Karpas-422 (cell line): ENCODE measurements at places on chromosomes 1 and 21. TPM values are rescaled to one million over a fixed set of nuclear protein-coding genes. Genes with fewer than 3 reads are reported as not detected.

The PAQR6 gene
- 7.6 and 10.0 TPM in 2 replicates for total RNA-seq

The CELA3A gene
- not detected in 2 replicates for total RNA-seq

The LRRC38 gene
- total RNA-seq = not detected in 2 replicates

The GJA9 gene
- not detected in 2 replicates for total RNA-seq

The LINGO4 gene
- total RNA-seq = 0.07 TPM in 1 of 2 replicates, not detected in the other

The PNRC2 gene
- total RNA-seq = 114 and 140 TPM in 2 replicates

The FCRL1 gene
- 109 and 232 TPM in 2 replicates for total RNA-seq

DNA sequence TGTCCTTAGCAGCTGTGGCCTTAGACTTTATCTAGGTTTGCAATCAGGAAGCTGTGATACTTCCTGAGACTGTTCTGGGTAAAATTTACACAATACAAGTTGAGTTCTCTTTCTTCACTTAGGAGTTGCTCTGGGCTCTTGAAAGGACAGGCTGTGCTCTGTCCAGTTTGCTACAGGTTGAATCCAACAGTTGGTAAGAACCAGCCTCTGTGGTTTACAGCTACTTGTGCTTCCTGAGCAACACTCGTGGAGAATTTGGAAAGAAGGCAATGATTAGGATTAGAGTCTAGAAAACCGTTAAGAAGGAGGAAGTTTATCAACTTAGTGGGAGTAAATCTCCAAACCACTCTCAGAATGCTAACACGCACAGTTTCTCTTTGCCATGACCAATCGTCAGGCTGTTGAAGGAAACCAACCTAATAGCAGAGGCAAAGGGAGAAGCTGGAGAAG, 26.8 kb downstream of the GFI1 start:
- H3K27me3 ChIP-seq = no peaks in the 10 kb centered on the region
- peaks cover 17% of the 10 kb centered on the region for H3K4me1 ChIP-seq
- no peak overlapping the region for H3K27ac ChIP-seq
- no peak overlapping the region for H3K4me3 ChIP-seq
- DNase-seq = no peak
- H3K36me3 ChIP-seq = no peaks in the 10 kb centered on the region

DNA sequence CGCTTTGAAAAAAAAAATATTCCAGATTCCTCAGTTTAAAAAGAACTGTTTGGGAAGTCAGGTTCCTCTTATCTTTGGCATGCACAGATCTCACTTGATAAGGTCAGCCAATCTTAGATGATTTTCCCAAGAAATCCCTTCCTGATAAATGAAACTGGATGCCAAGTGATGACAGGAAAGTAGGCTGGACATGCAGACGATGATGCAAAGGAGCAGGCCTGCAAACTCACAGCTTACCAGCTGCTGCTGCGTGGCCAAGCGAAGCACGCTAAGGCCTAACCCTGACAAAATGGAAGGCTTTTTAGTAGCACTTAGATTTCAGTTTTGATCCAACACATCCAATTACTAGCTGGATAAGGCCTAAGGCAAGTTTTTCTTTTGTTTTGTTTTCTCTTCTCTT, 10.1 kb downstream of the TADA1 start:
- H3K4me3 ChIP-seq = no peak overlapping the region
- H3K27ac ChIP-seq = no peak overlapping the region
- no peak for DNase-seq
- peaks cover 3% of the 10 kb centered on the region; the same call in 1 of the 2 replicates for H3K4me1 ChIP-seq
- no peaks in the 10 kb centered on the region for H3K27me3 ChIP-seq

GRCh38 chr1:168803806-168804510, 75.0 kb upstream of the DPT start:
- DNase-seq = no peak
- H3K36me3 ChIP-seq = no peaks in the 10 kb centered on the region
- no peaks in the 10 kb centered on the region for H3K4me1 ChIP-seq
- H3K27ac ChIP-seq = no peak overlapping the region

DNA sequence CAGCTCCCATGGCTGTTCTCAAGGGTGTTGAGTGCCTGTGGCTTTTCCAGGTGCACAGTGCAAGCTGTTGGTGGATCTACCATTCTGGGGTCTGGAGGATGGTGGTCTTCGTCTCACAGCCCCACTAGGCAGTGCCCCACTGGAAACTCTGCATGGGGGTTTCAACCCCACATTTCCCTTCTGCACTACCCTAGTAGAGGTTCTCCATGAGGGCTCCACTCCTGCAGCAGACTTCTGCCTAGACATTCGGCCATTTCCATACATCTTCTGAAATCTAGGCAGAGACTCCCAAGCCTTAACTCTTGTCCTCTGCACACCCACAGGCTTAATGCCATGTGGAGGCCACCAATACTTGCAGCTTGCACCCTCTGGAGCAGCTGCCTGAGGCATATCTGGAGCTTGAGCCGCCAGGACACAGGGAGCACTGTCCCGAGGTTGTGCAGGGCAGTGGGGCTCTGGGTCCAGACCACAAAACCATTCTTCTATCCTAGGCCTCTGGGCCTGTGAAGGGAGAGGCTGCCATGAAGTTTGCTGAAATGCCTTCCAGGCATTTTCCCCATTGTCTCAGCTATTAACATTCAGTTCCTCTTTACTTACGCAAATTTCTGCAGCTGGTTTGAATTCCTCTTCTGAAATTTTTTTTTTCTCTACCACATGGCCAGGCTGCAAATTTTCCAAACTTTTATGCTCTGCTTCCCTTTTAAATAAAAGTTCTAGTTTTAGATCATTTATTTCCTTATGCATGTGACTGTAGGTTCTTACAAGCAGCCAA, 8.8 kb upstream of the CAPN8 start:
- H3K27ac ChIP-seq = no peak overlapping the region
- H3K4me3 ChIP-seq = no peak overlapping the region
- peak; percentile 43 for DNase-seq
- H3K27me3 ChIP-seq = no peaks in the 10 kb centered on the region
- no peaks in the 10 kb centered on the region for H3K4me1 ChIP-seq

- no peaks in the 10 kb centered on the region for H3K4me1 ChIP-seq
- H3K36me3 ChIP-seq = no peaks in the 10 kb centered on the region
- no peak for DNase-seq
- H3K27me3 ChIP-seq = no peaks in the 10 kb centered on the region; the same call in 1 of the 2 replicates
- H3K4me3 ChIP-seq = no peak overlapping the region
Observed at GRCh38 chr1:40897513-40897912, 35.4 kb upstream of the CITED4 start.

GRCh38 chr1:64878090-64878489, 88.3 kb downstream of the JAK1 start:
- H3K4me3 ChIP-seq = no peak overlapping the region
- no peaks in the 10 kb centered on the region for H3K36me3 ChIP-seq
- H3K27ac ChIP-seq = no peak overlapping the region
- no peaks in the 10 kb centered on the region for H3K27me3 ChIP-seq
- DNase-seq = no peak

GRCh38 chr1:192067360-192067759, 90.9 kb upstream of the RGS18 start:
- H3K4me3 ChIP-seq = no peak overlapping the region
- H3K36me3 ChIP-seq = no peaks in the 10 kb centered on the region
- H3K27ac ChIP-seq = no peak overlapping the region
- DNase-seq = no peak
- H3K4me1 ChIP-seq = no peaks in the 10 kb centered on the region
- no peaks in the 10 kb centered on the region for H3K27me3 ChIP-seq

GRCh38 chr1:90391126-90391525, 326.0 kb downstream of the BARHL2 start:
- no peak overlapping the region for H3K27ac ChIP-seq
- H3K27me3 ChIP-seq = no peaks in the 10 kb centered on the region
- H3K4me1 ChIP-seq = no peaks in the 10 kb centered on the region

DNA sequence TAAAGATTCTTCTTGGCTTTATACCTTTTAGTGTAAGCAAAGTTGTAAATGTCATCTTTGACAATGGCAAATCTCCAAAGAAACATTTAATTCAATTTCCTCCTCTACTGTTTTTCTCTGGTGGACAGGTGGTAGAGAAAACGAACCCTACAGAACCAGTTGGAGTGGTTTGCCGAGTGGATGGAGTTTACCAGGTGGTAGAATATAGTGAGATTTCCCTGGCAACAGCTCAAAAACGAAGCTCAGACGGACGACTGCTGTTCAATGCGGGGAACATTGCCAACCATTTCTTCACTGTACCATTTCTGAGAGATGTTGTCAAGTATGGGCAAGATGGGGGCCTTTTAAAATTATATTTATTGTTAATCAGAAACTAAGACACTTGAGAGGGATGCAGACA, 25.8 kb downstream of the UAP1 start:
- H3K27ac ChIP-seq = no peak overlapping the region
- peaks cover 28% of the 10 kb centered on the region; the same call in 1 of the 2 replicates for H3K36me3 ChIP-seq
- H3K4me1 ChIP-seq = no peaks in the 10 kb centered on the region
- DNase-seq = no peak
- H3K4me3 ChIP-seq = no peak overlapping the region
- no peaks in the 10 kb centered on the region for H3K27me3 ChIP-seq

DNA sequence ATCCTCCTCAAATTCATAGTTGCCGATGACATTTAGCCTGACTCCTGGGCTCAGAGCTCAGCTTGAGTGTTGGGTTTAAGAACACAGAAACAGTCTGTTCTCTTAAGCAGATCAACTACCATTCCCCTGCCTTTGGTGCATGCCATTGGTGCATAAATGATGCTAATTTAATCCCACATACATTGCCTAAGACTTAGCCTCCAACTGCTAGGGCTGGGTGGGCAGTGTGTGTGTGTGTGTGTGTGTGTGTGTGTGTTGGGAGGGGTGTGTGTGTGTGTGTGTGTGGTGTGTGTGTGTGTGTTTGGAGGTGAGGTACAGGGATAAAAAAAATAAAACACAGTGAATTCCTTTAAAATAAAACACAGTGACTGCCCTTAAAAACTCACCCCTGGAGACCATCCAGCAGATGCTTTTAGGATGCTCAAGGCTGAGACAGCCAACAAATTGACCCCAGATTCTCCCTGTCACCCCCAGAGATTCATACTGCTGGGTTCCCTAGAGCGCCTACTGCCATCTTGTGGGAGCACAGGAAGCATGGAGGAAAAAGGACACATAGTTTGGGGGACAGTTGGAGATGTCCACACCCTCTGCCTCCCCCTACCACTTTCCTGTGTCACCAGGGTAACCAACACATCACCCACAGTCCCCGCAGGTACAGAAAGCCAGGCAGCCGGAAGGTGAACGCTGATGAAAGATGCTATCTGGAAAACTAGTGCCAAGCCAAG, 30.6 kb downstream of the KLHDC7A start:
- no peaks in the 10 kb centered on the region for H3K27me3 ChIP-seq
- no peak overlapping the region for H3K4me3 ChIP-seq
- no peak overlapping the region for H3K27ac ChIP-seq
- H3K4me1 ChIP-seq = no peaks in the 10 kb centered on the region
- no peaks in the 10 kb centered on the region for H3K36me3 ChIP-seq

DNA sequence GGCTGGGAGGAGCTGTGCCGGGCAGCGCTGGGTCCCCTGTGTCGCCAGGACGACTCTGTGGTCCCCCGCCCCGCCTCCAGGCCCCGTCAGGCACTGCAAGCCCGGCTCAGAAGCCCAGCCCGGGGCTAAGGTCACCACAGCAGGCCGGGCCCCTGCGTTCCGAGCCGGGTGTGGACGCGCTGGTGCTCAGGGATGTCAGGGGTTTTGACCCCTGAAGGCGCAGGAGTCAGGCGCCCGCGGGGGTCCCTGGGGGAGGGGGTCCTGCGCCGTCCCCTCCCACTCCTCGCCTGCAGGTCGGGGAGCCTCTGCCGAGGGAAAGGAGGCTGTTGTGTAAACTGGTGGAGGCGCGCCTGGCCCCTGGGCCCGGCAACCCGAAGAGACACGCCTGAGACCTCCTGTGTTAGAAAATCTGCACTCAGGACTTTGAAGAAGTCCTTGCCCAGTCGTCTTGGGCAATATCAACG, 23.7 kb upstream of the TMEM54 start:
- peaks cover 4% of the 10 kb centered on the region; the same call in 1 of the 2 replicates for H3K36me3 ChIP-seq
- H3K4me1 ChIP-seq = no peaks in the 10 kb centered on the region
- no peak for DNase-seq
- no peak overlapping the region for H3K4me3 ChIP-seq

GRCh38 chr1:244461245-244462071, at the start of gene CATSPERE:
Gene CATSPERE (plus strand): TSS chr1:244461273. CDS start chr1:244461430, 157 bp downstream.
- DNase-seq = peak; percentile 92
- H3K36me3 ChIP-seq = no peaks in the 10 kb centered on the region
- H3K27me3 ChIP-seq = no peaks in the 10 kb centered on the region
- peaks cover 17% of the 10 kb centered on the region for H3K4me1 ChIP-seq

GRCh38 chr1:233487408-233487807, 126.5 kb upstream of the KCNK1 start:
- H3K27ac ChIP-seq = no peak overlapping the region
- DNase-seq = no peak
- no peaks in the 10 kb centered on the region for H3K36me3 ChIP-seq
- no peaks in the 10 kb centered on the region for H3K27me3 ChIP-seq
- no peaks in the 10 kb centered on the region for H3K4me1 ChIP-seq
- no peak overlapping the region for H3K4me3 ChIP-seq

- peaks cover 8% of the 10 kb centered on the region for H3K4me1 ChIP-seq
- H3K4me3 ChIP-seq = no peak overlapping the region
- no peaks in the 10 kb centered on the region for H3K27me3 ChIP-seq
Observed at GRCh38 chr1:32759521-32759981, 57.0 kb upstream of the SYNC start.

- peaks cover 9% of the 10 kb centered on the region for H3K4me1 ChIP-seq
- H3K4me3 ChIP-seq = no peak overlapping the region
- H3K27me3 ChIP-seq = no peaks in the 10 kb centered on the region
- no peaks in the 10 kb centered on the region for H3K36me3 ChIP-seq
Observed at GRCh38 chr1:116515702-116516101, 55.1 kb downstream of the CD58 start.

DNA sequence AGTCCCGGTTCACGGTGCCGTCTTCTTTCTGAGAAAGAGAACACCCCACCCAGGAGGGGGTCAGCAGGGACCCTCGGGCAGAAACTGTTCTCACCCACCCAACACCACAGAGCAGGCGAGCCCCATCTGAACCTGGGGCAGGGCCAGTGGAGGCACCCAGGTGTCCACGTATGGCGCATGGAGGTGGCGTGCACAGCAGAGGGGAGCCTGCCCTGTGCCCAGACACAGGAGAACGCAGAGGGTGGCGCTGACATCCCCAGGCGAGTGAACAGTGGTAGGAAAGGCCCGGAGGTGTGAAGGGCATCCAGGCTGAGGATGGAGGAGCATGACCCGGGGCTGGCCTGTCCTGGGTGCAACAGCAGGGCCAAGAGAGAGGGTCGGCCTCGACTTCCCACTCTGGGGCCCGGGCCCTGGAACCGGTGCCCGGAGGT, 91.1 kb downstream of the STUM start:
- peaks cover 48% of the 10 kb centered on the region for H3K36me3 ChIP-seq
- DNase-seq = peak; percentile 38
- H3K27me3 ChIP-seq = no peaks in the 10 kb centered on the region
- no peak overlapping the region for H3K27ac ChIP-seq

- no peaks in the 10 kb centered on the region for H3K4me1 ChIP-seq
- no peak overlapping the region for H3K27ac ChIP-seq
- H3K4me3 ChIP-seq = no peak overlapping the region
Observed at GRCh38 chr1:180908074-180908765, 4.5 kb upstream of the KIAA1614 start.

- no peak overlapping the region for H3K27ac ChIP-seq
- DNase-seq = no peak
- H3K4me1 ChIP-seq = peaks cover 9% of the 10 kb centered on the region
- no peak overlapping the region for H3K4me3 ChIP-seq
Observed at GRCh38 chr1:151371370-151372057, 991 bp downstream of the SELENBP1 start.

GRCh38 chr1:62306065-62306464, 13.2 kb downstream of the KANK4 start:
- H3K27ac ChIP-seq = no peak overlapping the region
- H3K4me1 ChIP-seq = peaks cover 6% of the 10 kb centered on the region
- no peak for DNase-seq
- no peaks in the 10 kb centered on the region for H3K27me3 ChIP-seq
